Activated naive CD8-positive, alpha-beta T cell treated with anti-CD3 and anti-CD28 coated beads for 36 hours (primary cell): ENCODE measurements at places on chromosomes 5 and 9.

- no peak for DNase-seq
Measured at GRCh38 chr5:15441433-15442192, 58.4 kb upstream of the FBXL7 start.

DNA sequence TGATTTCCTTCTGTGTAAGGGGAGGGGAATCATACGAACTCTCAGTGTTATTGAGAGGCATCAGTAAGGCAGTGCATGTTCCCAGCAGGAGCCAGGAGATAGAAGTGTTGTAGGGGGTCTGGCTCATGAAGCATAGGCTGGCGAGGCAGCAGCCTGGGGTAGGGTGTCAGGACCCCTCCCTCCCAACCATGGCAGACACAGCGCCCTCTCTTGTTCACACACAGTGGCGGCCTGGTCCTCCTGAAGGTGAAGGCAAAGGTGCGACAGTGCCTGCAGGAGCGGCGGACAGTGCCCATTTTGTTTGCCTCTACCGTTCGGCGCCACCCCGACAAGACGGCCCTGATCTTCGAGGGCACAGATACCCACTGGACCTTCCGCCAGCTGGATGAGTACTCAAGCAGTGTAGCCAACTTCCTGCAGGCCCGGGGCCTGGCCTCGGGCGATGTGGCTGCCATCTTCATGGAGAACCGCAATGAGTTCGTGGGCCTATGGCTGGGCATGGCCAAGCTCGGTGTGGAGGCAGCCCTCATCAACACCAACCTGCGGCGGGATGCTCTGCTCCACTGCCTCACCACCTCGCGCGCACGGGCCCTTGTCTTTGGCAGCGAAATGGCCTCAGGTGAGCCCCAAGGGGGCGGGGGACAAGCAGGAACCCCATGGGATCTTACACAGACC, 4.7 kb downstream of the SLC27A4 start:
- no peak for DNase-seq

GRCh38 chr5:181259283-181259682, 1.7 kb downstream of the TRIM52 start:
- no peak for DNase-seq

DNA sequence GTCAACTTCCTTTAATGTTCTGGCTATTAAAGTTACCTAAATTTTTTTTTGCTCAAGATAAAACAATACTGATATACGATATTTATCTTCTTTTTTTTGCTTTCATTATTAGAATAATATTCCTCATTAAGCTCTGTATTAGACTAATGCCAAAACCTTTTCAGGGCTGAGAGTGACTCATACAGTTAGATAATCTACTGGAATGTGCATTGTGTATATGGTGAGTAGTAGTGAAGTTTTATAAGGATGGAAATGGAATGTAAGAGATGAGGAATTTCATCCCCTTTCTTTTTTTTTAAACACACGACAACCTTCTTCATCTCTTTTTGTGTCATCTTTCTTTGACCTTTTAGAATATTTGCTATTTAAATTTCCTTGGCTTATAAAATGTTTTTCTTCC, 268.6 kb downstream of the ISL1 start:
- DNase-seq, result no peak
